ENCODE measurements at places on chromosomes 2 and 18.

DNA sequence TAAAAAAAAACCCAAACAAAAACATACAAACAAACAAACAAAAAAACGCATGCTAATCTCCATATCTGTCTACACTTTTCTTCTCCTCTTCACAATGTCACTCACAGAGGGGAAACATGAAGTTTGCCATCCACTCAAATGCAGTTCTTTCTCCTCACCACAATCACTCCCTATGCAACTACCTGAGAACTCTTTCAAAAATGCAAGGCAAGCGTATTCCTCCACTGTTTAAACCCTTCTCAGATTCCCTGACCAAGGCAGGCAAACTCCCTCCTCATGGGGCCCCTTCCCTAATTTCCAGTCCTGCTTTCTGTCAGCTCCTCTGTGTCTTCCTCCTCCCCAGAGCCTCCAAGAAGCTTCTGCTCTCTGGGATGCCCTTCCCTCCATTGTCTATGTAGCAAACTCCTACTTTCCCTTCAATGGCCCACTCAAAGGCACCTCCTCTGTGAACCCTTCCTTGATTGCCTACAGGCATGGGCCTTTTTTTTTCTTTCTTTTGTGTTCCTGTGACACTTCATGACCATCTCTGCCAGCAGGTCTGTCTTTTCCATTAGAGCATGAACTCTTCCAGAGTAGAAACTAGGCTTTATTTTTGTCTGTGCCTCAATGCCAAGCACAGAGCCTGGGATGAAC, 143.8 kb upstream of the SLC1A4 start:
- DNase-seq: no peak

DNA sequence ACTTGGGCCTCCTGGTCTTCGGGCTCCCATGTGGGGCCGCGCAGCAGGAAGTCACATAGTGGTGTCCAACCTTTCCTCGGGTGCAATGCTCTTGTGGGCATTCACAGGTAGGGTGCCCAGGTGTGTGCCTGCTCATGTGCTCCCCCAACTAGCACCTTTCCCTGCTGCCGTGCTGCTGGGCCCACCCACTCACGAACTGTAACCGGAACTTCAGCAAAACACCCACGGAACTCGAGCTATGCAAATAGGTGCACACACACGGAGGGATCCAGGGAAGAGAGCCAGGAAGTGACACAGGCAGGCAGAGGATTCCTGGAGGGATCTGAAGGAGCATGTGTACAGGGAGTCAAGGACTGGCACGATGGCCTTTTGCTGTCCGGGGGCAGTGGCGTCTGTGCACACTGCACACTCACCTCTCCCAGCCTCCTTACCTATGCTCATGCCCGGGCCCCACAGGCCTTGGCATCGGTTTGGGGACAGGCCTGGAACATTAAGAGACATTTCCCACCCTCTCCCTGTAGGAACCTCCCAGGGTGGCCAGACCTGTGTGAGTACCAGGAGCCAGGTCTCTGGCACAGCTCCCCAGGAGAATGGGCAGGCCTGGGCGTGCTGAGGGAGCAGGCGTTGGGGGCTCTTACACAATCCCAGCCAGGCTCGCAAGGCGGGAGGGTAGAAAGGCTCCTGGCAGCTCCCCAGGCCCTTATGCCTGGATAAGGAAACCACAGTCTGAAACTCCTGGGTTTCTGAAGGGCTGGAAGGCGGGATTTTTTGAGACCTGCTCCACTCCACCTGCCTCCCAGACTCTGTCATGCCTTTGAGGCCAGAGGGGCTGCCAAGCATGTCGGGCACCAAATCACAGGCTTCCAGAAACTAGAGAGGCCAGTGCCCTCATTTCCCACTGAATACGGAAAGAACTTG, 6.6 kb upstream of the PTMA start:
- no peak for DNase-seq

DNA sequence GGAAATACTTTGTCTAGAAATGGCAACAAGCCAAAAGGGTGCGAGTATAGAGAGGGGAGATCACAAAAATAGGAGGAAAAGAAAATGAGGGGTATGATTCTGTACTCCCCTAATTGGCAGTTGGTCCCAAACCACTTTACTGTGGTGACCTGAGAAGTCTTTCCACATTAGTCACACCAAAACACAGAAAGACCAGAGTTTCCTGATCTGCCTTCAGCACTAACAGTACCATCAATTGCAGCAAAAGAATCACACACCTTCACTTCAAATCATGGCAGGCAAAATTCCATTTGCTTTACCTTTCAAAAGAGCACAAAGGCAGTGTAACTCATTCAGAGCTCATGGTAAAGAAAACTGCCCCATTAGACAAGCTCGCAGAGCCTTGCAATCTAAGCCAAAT, 86.8 kb downstream of the ALK start:
- no peak for DNase-seq

DNA sequence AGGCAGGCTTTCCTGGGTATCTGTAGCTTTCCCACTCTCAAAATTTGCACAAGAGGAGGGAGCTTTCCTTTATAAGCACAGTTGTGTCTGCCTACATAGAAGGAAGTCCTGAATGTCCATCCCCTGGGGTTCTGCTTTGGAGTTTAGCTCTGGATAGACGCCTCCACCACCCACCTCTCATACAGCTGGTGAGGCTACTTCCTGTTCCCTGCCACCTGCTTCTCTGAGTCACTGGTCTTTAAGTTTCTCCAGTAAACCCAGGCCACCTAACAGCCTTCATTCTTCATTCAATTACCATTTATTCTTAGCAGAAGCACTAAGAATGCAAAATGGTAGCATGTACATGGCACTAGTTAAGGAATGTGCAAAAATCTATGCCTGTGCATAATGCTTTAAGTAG, 407.8 kb downstream of the CDH2 start:
- DNase-seq: no peak

- DNase-seq: no peak
These were observed 73.8 kb upstream of the THUMPD2 start for GRCh38 chr2:39852831-39853230.
